ENCODE measurements at places on chromosomes 2 and 18. TPM values are rescaled to one million over a fixed set of nuclear protein-coding genes. Genes with fewer than 3 reads are reported as not detected.

LRRTM4 gene
- not detected for total RNA-seq

STARD6 gene
- total RNA-seq = not detected

ECEL1 gene
- total RNA-seq = 0.15 TPM

DPP4 gene
- total RNA-seq = 1.0 TPM

NCKAP5 gene
- 0.61 TPM for total RNA-seq

NPAS2 gene
- 106 TPM for total RNA-seq

C18orf63 gene
- total RNA-seq = not detected

CYTIP gene
- total RNA-seq = 0.05 TPM

CAVIN2 gene
- total RNA-seq = 52.2 TPM

FBXO36 gene
- 0.84 TPM for total RNA-seq

WDR12 gene
- total RNA-seq = 50.6 TPM

KIF1A gene
- 0.84 TPM for total RNA-seq

SIX3 gene
- total RNA-seq = 3.3 TPM

AMER3 gene
- total RNA-seq = not detected

RTP5 gene
- not detected for total RNA-seq

SLC38A11 gene
- not detected for total RNA-seq

COL6A3 gene
- total RNA-seq = 0.29 TPM

UGT1A9 gene
- total RNA-seq = 3.9 TPM

RNPEPL1 gene
- 60.6 TPM for total RNA-seq

ZBTB7C gene
- total RNA-seq = 0.53 TPM

BMP10 gene
- total RNA-seq = not detected

NABP1 gene
- total RNA-seq = 16.2 TPM

STPG4 gene
- total RNA-seq = not detected

RGPD8 gene
- 4.4 TPM for total RNA-seq

EMX1 gene
- total RNA-seq = not detected

TBR1 gene
- 0.01 TPM for total RNA-seq

AFF3 gene
- total RNA-seq = 0.08 TPM

WDR7 gene
- total RNA-seq = 2.7 TPM

TTN gene
- 0.01 TPM for total RNA-seq

PCARE gene
- total RNA-seq = not detected

REG3A gene
- not detected for total RNA-seq

DSC1 gene
- not detected for total RNA-seq

C18orf54 gene
- total RNA-seq = 2.1 TPM

CFC1 gene
- total RNA-seq = not detected

POTEC gene
- not detected for total RNA-seq

Measured in A549 treated with dexamethasone at 1 μM for 4 hours (cell line).